ENCODE measurements at places on chromosomes 2 and 18.

DNA sequence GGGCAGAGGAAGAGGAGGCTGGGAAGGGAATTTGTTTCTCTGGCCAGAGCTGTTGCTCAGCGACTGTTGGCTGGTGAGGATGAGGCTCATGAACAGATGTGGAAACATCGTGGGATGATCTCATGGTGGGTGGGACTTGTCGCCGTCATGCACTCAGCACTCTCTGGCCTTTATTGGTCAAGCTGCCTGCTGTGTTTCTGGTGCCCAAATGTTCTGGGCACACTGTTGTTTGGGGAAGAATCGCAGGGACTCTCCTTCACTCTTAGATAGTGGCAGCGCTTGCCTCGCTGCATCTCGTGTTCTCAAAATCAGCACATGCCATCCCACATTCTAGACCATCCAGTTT is 145.6 kb downstream of the AGAP1 start:
- DNase-seq = peak; percentile 75

DNA sequence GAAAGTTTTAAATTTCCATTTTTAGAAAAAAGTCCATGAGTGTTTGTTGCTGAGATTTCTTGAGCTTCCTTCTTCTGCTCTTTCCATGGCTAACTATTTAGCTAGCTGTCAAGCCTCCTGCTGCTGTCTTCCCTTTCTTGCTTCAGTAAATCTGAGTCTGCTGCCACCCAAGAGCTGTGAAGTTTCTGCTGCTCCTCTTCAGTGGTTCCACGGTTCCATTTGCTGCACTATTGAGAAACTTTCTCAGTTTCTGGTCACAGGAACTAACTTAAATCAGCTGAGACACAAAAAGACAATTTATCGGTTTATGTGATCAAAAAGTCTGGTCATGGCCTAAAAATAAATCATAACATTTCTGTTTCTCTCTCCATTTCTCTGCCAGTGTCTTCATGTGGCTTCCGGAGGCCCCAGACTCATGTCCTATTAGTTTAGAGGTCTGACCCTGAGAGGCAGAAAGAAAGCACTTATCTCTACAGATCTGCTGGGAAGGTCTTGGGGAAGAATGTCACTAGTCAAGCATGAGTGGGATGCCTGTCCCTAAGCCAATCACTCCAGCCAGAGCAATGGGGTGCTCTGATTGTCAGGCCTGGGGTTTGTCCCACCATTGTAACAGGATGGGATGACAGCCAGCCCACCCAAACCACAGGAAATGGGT is 73.0 kb upstream of the ARL4C start:
- DNase-seq = no peak

GRCh38 chr2:189076572-189076971 is 102.4 kb downstream of the COL3A1 start:
- DNase-seq = peak; percentile 57

- peak; percentile 79 for DNase-seq
Observed at GRCh38 chr2:72214429-72215143, 66.9 kb upstream of the CYP26B1 start.

GRCh38 chr2:37877457-37878315 is 47.4 kb upstream of the RMDN2 start:
- DNase-seq = peak; percentile 78

GRCh38 chr2:172296267-172297046 is 130.9 kb upstream of the ITGA6 start:
- DNase-seq = no peak

GRCh38 chr2:61619561-61619960 is 81.4 kb upstream of the XPO1 start:
- no peak for DNase-seq

DNA sequence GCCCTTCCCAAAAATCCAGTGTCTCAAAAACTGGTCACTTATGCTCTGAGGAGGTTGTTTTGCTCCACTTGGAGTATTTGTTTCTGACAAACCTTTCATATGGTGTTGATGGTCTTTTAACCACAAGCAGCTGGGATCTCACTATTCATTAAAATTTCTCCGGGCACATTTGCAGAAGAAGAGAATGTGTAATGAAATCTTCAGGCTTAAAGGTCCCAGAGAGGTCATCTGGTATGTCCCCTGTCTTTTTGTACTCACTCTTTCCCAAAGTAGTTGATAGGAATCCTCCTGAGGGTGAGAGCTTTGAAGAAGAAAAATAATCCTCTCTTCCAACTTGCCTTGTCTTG is 430.8 kb downstream of the SETBP1 start:
- DNase-seq = no peak

GRCh38 chr2:119156891-119157773 is 1.4 kb downstream of the C1QL2 start:
- no peak for DNase-seq

DNA sequence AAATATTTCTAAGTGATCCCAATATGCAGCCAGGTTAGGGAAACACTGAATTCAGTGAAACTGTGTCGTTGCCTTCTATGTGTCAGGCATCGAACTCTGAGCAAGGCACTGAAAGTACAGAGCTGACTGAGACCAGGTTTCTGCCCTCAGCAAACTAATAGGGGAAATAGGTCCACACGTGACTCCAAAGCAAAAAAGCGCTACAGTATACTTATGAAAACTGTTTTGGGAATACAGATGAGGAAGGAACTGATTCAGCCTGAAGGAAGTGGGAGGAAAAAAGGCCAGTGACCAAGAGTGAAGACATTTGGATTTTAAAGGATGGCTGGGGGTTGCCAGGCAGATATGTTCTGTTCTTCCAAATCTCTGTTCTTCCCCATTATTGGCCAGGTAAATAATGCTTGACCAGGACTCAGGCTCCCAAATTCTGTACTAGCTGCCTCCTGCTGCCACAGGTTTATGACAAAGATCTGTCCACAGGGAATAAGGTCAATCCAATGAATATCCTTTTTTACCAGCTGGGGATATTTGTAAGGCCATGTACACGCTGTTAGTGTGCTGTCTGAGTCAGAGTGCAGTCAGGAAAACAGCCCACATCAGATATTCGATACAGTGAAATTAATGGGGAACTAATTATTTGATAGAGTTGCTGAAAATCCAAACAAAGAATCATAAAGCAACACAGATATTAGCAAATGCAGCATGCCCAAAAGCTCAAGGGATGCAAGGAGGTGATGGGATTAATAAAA is 24.5 kb upstream of the INPP4A start:
- no peak for DNase-seq

DNA sequence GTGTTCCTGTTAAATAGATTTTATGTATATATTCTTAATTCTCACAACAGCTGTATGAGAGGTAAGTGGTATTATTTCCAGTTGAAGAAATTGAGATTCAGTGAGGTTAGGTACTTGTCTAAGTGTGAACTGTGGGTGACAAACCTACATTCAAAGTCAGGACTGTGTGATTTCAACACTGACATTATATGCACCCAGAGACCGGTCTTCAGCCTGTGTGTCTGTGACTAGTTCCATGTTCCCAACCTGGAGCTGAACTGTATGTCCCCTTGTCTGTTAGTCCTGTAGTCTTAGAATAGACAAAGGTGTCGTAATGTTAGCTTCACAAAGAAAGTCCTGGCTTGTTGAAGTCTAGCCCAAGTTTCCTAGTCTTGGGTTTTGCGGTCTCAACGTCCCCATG is 17.4 kb downstream of the PLEKHB2 start:
- no peak for DNase-seq

GRCh38 chr2:155481141-155481540 is 782.6 kb downstream of the KCNJ3 start:
- DNase-seq = no peak

GRCh38 chr2:49240608-49241007 is 86.3 kb upstream of the FSHR start:
- peak; percentile 56 for DNase-seq

DNA sequence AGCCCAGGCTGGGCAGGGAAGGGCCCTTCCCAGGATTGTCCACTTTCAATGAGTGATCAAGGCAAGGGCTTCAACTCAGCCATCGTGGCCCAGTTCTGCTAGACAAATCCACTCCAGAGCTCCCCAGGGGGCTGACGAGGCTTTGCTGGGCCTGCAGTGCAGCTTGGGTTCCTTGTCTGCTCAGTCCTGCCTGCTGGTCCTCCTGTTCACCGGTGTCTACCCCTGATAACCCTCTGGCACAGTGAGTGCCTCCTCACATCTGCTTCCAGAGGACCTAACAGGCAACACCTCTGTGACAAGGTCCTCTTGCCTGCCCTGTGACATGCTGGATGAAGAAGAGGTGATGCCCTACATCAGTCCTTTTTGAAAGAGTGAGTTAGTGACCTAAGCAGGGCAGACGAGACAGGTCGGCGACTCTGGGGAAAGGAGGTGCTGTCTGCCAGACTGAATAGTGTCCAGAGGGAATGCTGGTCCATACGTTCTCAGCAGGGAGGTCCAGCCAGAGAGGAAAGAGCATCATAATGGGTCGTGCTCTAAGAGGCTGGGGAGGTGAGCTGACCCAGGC is 20.9 kb upstream of the KCNF1 start:
- DNase-seq = no peak

DNA sequence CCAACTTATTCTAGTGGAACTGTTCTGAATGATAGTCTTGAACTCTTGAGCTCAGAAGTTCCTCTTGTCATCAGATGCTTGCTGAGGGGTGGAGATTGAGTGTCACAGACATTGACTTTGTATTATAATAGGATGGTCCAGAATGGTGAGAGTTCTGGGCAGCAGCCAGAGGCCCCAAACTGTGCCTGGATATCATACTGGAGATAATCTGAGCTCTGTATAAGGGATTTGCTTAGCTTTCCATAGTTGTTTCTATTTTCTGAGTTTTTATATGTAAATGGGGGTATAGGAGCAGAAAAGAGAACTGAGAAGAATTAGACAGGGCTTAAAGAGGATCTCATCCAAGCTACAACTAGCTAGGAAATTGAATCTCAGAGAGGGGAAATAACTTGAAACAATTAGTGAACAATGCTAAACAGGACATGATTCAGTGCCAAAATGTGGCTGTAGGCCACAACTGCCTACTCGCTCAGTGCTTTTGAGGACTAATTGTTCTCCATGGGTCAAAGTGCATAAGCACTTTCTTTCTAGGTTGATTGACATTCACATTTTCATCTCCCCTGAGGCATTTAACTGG is 10.1 kb upstream of the LCLAT1 start:
- DNase-seq = no peak

- no peak for DNase-seq
Observed at GRCh38 chr2:172322049-172322448, 105.3 kb upstream of the ITGA6 start.

- no peak for DNase-seq
Observed at GRCh38 chr18:68103561-68103960, 587.0 kb upstream of the DSEL start.

DNA sequence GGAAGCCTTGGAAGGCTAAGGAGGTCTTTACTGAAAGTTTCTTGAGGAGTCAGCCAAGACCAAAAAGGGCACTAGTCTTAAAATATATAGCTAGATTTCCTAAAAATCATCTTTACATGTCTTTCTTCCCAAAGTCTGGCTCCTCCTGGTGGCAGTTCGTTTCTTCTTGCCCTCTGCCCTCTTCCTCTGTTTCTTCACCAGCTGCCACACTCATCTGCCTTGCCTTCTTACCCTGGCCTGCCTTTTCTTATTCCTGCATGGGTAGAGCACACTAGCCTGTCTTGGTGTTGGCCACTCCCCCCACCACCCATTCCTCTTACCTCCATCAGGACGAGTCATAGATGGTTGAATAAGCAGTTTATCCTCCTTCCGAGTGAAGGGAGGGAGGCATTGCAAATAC is 129.8 kb downstream of the RAPGEF4 start:
- no peak for DNase-seq

- DNase-seq = no peak
Observed at GRCh38 chr2:71064110-71064611, 4.3 kb upstream of the NAGK start.

GRCh38 chr18:65934874-65935273 is 184.1 kb downstream of the CDH7 start:
- no peak for DNase-seq

DNA sequence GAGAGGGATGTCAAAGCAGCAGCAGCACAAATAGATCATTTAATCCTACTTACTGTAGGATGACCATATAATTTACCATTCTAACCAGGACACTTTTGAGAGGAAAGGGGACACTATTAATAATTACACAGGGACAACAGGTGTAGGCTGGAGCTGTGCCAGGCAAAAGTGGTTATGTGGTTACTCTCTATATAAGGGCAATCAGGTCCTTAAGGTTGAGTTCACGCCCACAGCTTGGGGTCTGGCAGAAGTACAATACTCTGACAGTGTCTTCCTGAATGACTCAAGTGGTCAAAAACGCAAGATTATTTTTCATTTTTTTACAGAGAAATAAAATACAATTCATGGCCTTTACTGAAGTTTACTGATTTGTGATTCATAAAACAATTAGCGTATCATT is 2.8 kb downstream of the PREPL start:
- peak; percentile 32 for DNase-seq

GRCh38 chr2:207188626-207189419 is 23.1 kb upstream of the KLF7 start:
- peak; percentile 72 for DNase-seq

DNA sequence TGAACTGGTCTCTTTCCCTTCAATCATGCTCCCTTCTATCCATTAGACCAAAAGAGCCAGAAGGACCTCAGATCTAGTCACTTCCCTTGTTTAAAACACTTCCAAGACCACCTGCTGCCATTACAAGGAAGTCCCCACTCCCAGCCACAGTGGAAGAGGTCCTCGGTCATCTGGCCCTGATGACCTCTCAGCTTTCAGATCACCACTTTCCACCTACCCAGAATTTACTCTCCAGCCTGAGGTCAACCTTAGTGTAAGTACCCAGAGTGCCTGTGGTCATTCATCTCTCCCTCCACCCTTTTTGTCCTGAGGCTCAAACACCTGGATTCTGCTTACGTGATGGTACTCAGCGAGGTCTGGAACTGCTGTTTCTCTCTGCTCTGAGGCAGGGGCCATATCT is 67.1 kb downstream of the MARCO start:
- DNase-seq = no peak

GRCh38 chr2:149877074-149877473 is 289.5 kb upstream of the MMADHC start:
- DNase-seq = no peak

DNA sequence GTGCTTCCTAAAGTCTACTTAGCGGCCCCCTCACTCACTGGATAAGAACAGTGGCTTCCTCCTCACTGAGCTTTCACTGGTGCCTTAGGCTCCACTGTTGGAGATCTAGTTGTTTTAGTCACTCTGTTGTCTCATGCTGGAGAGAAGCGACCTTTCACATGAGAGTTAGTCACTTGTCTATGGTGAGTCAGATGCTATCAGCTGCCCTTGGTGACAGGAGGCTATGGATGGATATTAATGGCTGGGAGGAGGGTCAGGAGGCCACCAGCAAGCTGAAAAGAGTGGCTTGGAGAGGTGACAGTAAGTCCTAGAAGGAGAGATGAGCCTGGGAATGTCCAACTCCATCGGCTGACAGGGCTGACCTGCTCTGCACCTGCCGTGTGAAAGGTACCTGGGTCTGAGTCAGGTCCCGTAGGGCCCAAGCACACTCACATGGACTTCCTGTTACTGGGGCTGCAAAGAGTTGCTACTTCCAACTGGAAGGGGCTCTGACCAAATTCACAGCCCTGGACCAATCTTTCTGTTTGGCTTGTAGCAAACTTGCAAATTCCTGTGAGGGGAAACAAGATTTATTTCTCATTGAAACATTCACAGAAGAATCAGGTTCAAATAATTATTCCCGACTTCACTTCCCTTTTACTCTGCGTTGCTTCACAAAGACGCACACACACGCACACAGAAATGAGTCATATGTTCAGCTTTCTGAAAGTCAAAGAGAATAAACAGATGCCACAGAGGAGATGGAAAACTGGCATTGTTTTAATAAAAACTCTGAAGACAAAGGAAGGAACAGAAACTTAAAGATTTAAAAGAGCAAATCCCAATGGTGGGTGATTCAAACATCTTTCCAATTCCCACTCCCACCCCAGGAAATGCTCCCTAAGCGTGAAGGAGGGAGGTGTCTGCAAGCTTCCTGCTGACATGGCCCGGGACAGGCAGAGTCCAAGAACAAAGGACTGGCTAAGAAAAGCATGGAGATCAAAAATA is 203.5 kb upstream of the TWIST2 start:
- DNase-seq = peak; percentile 40

- DNase-seq = no peak
Observed at GRCh38 chr18:78799382-78800089, 180.1 kb upstream of the SALL3 start.

Data from fibroblast of skin of scalp (primary cell).